A549 treated with Mapracorat at 1 μM for 4 hours (cell line): ENCODE measurements at places on chromosomes 7 and 10. TPM values are rescaled to one million over a fixed set of nuclear protein-coding genes. Genes with fewer than 3 reads are reported as not detected.

Gene LGI1
- total RNA-seq, result not detected in 5 replicates

Gene PKD1L1
- total RNA-seq, result 0.07 to 0.44 TPM (median 0.32 TPM) in 5 replicates

Gene DPP6
- not detected in 5 replicates for total RNA-seq

Gene GATA3
- total RNA-seq, result 4.1 to 6.4 TPM (median 4.2 TPM) in 5 replicates

Gene GPR37
- total RNA-seq, result 0.54 to 0.74 TPM (median 0.59 TPM) in 5 replicates

Gene TFPI2
- 211 to 268 TPM (median 230 TPM) in 5 replicates for total RNA-seq

Gene PLXNA4
- 0.66 to 1.3 TPM (median 0.94 TPM) in 5 replicates for total RNA-seq

Gene NUTM2E
- total RNA-seq, result 0.08 to 0.33 TPM (median 0.24 TPM) in 5 replicates

Gene TFR2
- total RNA-seq, result 1.7 to 3.0 TPM (median 2.7 TPM) in 5 replicates

Gene H2AZ2
- total RNA-seq, result 217 to 265 TPM (median 250 TPM) in 5 replicates

Gene CFAP46
- 1.3 to 1.9 TPM (median 1.6 TPM) in 5 replicates for total RNA-seq

Gene ASAH2B
- total RNA-seq, result 3.2 to 5.3 TPM (median 3.7 TPM) in 5 replicates

Gene FBXL15
- 5.6 to 11.2 TPM (median 9.9 TPM) in 5 replicates for total RNA-seq

Gene UPK3B
- total RNA-seq, result 10.7 to 19.4 TPM (median 17.7 TPM) in 5 replicates

Gene TMEM139
- 0.67 to 1.6 TPM (median 1.1 TPM) in 5 replicates for total RNA-seq
